ENCODE measurements at places on chromosomes 5 and 9. TPM values are rescaled to one million over a fixed set of nuclear protein-coding genes. Genes with fewer than 3 reads are reported as not detected.

The PTGDS gene
- total RNA-seq, result 36.4 TPM

DNA sequence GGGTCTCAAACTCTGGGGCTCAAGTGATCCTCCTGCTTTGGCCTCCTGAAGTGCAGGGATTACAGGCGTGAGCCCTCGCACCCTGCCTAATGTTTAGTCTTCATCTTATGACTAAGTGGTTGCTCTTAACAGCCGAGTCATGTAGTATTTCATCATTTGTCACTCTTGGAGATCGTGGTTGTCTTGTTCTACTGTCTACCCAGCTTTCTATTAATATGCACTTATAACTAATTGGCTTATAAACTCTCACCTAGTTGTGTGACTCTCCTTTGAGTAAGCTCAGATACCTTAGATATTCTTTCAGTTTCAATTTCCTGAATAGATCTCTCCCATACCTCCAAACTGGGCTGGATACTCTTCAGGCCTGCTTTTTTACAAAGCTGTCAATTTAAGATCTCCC, 19.9 kb downstream of the SLC44A1 start:
- DNase-seq, result no peak

- no peak for DNase-seq
Observed at GRCh38 chr9:86876621-86877196, 70.6 kb downstream of the GAS1 start.

GRCh38 chr9:69339620-69340019, 14.6 kb downstream of the ENTREP1 start:
- no peak for DNase-seq

DNA sequence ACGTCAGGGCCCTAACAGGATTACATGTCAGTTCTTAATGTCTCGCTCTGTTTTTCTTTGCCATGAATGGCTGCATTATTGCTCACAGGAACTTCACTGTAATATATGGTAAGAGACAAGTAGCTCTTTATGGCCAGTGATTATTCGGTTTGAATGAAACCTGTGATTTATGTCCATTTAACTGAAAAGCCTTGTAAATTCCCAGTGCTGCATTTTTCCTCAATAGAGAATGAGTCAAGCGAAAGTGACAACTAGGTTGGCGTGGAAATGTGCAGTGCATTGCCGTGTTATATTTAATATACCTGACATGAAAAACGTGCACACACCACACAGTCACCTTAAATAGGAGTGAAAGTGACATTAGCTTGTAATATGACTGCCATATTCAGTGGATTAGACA, 163.1 kb downstream of the PBX3 start:
- DNase-seq, result no peak

GRCh38 chr5:10333154-10334006, 20.1 kb upstream of the MARCHF6 start:
- DNase-seq, result no peak
